ENCODE measurements at places on chromosomes 1 and 21.

DNA sequence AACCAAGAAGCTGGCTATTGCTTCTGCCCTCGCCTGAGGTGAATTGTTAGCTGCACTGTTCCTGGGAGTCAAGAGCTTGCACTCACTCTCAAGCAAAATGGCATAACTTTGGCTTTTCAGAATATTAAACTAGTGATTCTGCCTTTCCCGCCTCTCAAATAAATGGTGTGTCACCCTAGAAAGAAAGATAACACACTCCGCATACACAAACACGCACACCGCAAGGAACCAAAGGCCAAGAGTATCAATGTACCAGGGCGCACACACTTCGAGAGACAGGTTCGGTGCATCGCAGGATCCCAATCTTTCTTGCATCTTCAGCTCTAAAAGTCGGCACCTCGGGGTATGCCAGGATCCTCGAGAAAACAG is 470 bp upstream of the RTCA start:
- H3K4me1 ChIP-seq = peaks cover 2% of the 10 kb centered on the region
- peak overlapping the region; percentile 29 for H3K27ac ChIP-seq
- peak; percentile 38 for DNase-seq
- peaks cover 14% of the 10 kb centered on the region for H3K36me3 ChIP-seq
- no peaks in the 10 kb centered on the region for H3K27me3 ChIP-seq

GRCh38 chr1:165253818-165254254 is 102.7 kb downstream of the LMX1A start:
- H3K27me3 ChIP-seq = no peaks in the 10 kb centered on the region
- no peaks in the 10 kb centered on the region for H3K36me3 ChIP-seq
- no peak overlapping the region for H3K27ac ChIP-seq
- no peaks in the 10 kb centered on the region for H3K4me1 ChIP-seq

DNA sequence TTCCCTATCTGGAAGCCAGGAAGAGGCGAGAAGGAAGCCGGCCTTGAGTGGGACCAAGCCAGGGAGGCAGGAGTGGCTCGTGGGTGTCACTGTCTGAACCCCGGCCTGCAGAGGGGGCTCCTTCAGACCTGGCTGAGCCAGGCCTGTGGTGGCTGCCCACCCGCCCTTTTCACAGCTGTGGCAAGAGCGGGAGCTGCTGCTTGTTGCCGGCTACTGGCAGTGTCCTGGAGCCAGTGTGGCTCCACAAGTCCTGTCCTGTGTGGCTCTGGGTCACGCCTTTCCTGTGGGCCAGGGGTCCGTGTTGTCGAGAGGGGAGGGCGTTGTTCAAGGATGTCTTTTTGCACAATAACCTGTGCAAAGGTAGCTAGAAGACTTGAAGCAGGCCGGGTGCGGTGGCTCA is 1.3 kb downstream of the PFKL start:
- peak overlapping the region; percentile 82 for H3K4me3 ChIP-seq
- no peaks in the 10 kb centered on the region for H3K27me3 ChIP-seq
- peaks cover 3% of the 10 kb centered on the region for H3K36me3 ChIP-seq
- peaks cover 20% of the 10 kb centered on the region for H3K4me1 ChIP-seq

- H3K4me1 ChIP-seq = peaks cover 3% of the 10 kb centered on the region
- H3K27me3 ChIP-seq = peaks cover 2% of the 10 kb centered on the region
- no peak overlapping the region for H3K27ac ChIP-seq
- no peak for DNase-seq
- no peak overlapping the region for H3K4me3 ChIP-seq
These were observed 42.2 kb downstream of the FHAD1 start for GRCh38 chr1:15289251-15289651.

GRCh38 chr21:46100426-46100825 is 2.5 kb downstream of the COL6A2 start:
- DNase-seq = peak; percentile 64
- peak overlapping the region; percentile 97 for H3K4me3 ChIP-seq
- H3K27ac ChIP-seq = 0 out of 2 replicates have a peak overlapping the region, but pooled peaks have one; percentile 6

Measured in IMR-90 (cell line).